Right cardiac atrium (tissue), 5 donors: ENCODE measurements at places on chromosomes 5 and 9. TPM values are rescaled to one million over a fixed set of nuclear protein-coding genes. Genes with fewer than 3 reads are reported as not detected.

GRCh38 chr9:126457175-126457547 is 130.5 kb downstream of the MVB12B start:
- no peak for DNase-seq

GRCh38 chr9:110183208-110184145 is 24.5 kb downstream of the C9orf152 start:
- no peak for DNase-seq

- DNase-seq, result no peak
Observed at GRCh38 chr5:151772846-151773561, 1.2 kb downstream of the G3BP1 start.

SLC45A2 gene
- 0.32 TPM for total RNA-seq

SPINK6 gene
- total RNA-seq, result not detected

DNA sequence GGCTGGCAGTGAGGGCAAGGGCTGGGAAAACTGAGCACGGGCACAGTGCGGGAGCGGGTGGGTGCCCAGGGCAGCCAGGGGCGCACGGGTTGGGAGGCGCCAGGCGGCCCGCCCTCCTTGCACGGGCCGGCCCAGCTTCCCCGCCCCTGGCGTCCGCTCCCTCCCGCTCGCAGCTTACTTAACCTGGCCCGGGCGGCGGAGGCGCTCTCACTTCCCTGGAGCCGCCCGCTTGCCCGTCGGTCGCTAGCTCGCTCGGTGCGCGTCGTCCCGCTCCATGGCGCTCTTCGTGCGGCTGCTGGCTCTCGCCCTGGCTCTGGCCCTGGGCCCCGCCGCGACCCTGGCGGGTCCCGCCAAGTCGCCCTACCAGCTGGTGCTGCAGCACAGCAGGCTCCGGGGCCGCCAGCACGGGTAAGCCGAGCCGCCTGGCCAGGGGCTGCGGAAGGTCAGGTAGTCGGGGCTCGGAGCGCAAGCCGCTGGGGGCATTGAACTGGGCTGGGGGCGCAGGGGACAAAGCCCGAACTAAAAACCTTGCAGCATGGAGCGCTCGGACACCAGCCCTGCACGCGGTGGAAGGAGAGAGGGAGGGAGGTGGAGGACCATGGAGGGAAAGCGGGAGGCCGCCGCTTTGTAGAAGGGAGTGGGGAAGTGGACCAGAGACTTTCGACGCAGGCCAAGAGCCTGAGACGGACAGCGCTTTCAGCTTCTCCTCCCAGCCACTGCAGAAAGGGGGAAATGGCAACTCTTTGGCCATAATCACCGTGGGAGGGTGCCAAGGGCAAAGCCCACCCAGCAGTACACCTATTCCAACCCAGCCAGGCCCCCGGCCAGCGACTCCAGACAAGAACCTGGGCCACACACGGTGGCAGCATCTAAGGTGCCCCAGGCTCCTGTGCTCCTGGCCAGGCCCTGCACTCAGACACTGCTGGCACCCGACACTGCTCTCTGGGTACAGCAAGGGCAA is at the start of gene TGFBI:
Gene TGFBI (plus strand): TSS at position 207 of the 961 bp plus-strand sequence. CDS start 68 bp downstream, at position 275.
- peak; percentile 71 for DNase-seq
